Putamen (tissue), 1 donor: ENCODE measurements at places on chromosomes 6 and 20.

GRCh38 chr6:39572661-39573340 lies 152.4 kb downstream of the KIF6 start:
- DNase-seq: no peak

DNA sequence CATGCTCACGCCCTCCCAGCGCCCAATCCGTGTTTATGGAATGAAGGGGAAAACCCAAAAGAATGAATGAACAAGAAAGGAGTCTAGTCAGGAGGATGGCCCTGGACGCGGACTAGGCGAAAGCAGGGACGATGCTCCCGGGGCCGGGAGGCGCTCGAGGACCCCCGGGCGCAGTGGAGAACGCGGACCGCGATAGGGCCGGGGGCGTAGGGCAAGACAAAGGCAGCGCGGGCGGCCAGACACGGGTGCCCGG lies 758 bp downstream of the GCLC start:
- DNase-seq: no peak

GRCh38 chr20:58851221-58851968 lies 693 bp upstream of the GNAS-AS1 start:
- DNase-seq: no peak

GRCh38 chr20:48212806-48213509 lies 427.7 kb upstream of the SULF2 start:
- DNase-seq: no peak

GRCh38 chr6:81763051-81763450 lies 10.6 kb upstream of the TENT5A start:
- DNase-seq: no peak

DNA sequence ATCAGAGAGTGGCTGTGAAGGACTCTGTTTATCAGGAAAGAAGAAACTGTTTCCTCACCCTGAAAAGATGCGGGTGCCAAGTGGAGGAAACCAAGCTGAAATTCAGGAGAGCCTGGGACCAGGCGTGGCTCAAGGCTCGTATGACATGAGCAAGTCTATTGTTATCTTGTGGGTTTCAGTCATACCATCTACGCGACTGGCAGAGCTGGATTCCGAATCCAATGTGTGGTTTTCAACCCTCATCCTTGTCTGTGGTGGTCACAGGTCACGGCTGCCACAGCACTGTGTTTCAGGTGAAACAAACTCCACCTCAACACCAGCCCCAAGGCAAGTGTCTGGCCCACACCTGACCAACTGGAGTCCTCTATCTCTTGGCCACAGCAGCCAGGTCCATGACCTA lies 9.1 kb downstream of the MC3R start:
- no peak for DNase-seq

- no peak for DNase-seq
Measured at GRCh38 chr6:33818293-33818692, 14.5 kb upstream of the MLN start.

DNA sequence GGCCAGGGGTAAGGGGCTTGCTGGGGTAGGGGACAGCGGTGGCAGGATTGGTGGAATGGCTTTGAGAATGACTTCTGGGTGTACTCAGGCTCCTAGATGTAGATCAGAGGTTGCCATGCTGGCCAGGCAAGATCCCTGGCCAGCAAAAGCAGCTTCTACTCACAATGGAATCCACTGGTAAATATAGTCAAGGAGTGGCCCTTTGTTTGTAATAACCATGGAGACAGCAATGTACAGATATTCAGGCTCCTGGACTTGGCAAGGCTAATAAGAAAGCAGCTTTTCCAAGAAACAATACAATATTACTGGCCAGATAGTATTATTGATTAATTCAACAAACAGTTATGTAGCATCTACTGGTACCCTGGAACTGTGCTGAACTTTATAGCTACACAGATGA lies 37.9 kb downstream of the CDH26 start:
- no peak for DNase-seq

DNA sequence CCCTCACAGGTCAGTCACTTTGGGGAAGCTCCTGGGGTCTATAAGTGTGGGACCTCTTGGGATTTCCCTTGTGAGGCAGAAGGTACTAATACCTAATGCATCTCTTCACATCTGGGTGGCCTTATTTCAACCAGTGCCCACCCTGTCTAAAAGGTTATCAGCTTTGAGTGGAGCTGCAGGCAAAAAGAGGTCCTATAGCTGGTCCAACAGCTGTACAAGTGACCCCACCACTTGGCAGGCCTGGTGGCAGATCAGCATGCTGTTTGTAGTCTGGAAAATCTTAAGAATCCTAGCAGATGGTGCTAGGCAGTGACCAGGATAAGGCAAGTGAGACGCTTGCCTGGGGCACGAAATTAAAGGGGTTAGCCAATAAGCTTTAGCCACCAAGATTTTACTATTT lies 51.6 kb upstream of the GTSF1L start:
- no peak for DNase-seq

GRCh38 chr20:25389858-25390537 lies 637 bp downstream of the ABHD12 start:
- DNase-seq: no peak

- no peak for DNase-seq
Measured at GRCh38 chr6:36095497-36096391, 34.6 kb upstream of the MAPK13 start.

DNA sequence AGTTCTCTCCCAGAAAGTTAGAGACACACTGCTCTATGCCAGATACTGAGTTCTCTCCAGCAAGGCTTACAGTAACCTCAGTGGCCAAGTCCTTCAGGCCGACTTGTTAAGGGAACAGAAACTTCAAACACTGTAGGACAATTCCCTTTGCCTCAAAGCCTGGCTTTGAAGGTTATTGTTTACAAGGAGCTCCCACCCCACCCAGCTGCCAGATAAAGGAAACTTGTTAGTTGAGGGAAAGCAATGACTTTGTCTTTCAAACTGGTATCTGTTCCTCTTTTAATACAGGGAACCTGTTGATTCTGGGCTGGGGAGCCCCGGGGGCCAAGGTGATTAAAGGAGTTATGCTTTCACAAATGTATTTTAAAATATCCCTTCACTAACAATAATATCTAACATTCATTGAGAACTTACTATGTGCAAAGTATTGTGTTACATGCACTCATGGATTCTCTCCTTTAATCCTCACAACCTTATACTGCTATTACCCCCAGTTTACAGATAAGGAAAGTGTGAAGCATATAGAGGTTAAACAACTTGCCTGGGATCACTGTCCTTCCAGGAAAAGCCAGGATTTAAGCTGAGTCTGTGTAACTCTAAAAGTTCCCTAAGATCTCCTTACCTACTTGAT lies 27.6 kb upstream of the CDKN1A start:
- no peak for DNase-seq

- no peak for DNase-seq
Measured at GRCh38 chr6:122081921-122082320, 317.5 kb upstream of the HSF2 start.

- no peak for DNase-seq
Measured at GRCh38 chr6:76790881-76791280, 672.4 kb downstream of the HTR1B start.

GRCh38 chr20:33569802-33570391 lies 80.0 kb downstream of the CBFA2T2 start:
- no peak for DNase-seq

DNA sequence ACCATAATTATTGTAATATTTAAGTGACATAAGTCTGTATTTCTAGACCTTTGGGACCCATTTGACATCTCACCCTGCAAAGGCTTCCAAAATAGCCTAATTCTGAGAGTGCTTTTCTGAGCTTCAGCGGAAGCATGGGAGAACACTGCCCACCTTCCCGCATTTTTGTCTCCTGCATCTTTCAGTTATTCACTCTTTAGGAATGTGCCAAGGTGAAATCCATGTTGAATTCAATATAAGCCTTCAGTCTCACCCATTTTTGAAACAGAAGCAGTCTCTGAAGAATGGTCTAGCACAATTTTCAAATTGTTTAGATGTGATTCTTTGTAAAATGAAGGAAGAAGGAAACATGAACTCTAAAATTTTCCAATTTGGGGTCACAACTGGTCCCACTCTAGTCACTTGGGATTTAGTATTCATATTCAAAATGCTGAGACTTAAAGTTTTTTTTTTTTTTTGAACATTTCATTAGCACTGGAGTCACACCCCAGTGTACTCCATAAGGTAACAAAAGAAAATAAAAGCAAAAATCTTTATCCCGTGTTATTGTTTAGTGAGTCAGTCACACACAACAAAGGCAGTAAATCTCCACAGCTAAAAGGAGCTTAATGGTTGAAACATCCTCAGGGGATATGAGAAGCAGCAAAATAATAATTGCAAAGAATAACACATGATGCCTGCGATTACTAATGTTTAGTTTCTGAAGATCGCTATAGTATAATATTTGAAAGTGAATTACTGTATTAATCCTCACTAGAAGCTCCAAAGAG lies 479.9 kb upstream of the BTBD3 start:
- DNase-seq: no peak

- DNase-seq: peak; percentile 23
Measured at GRCh38 chr6:136989571-136990241, 55.1 kb downstream of the IL20RA start.

DNA sequence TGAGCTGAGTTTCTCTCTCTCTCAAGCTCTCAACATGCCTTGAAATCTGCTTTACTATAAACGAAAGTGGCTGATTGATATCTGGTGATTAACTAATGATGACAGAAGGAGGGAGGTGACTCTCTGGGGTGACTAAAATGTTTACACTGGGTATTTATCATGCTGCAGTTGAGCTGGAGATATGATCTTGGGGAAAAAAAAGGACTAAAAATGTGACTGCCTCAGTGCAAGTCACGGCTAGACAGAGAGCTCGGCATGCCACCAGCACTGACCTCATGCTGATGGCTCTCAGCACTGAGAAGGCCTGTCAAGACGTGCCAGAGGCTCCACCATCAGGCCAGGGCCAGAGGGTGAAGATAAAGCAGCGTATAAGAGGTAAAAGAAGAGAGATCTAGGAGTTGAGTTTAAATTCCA lies 103.1 kb upstream of the SPACA1 start:
- DNase-seq: peak; percentile 14

GRCh38 chr6:135412761-135413160 lies 84.8 kb downstream of the AHI1 start:
- DNase-seq: no peak

- DNase-seq: no peak
Measured at GRCh38 chr20:63142933-63143332, 73.0 kb downstream of the YTHDF1 start.

DNA sequence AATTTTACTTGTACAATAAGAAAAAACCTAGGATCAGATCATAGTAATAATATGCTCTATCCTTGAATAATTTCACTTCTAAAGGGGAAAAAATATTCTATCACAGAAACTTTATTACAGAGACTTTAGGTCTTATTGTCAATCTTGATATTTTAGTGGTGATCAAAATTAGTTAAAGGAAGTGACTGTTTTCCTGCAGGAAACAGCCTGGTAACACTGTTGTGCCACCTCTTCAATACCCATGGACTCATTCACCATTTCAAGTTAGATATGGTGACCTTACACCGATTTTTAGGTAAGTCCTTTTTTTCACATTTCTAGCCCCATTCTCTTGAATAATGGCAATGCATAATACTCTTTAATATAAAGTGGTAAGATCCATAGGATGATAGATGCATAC lies 99.2 kb downstream of the MTFR2 start:
- no peak for DNase-seq

- DNase-seq: no peak
Measured at GRCh38 chr6:20875369-20875963, 341.2 kb downstream of the CDKAL1 start.

DNA sequence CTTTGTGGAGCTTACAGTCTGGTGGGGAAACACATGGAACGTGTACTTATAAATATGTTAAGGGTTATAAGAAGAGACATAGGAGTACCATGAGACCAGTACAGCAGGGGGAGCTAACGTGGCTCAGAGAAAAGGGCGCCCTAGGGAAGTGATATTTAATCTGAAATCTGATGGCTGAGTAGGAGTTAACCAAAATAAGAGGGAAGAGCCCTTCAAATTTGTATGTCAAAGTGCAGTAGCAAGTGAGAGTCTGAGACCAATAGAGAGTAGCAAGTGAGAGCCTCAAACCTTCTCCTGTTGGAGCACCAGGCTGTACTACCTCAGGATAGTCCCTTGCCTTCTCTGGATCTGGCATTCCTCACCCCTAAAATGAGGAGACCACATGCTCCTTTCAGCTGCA lies 6.1 kb upstream of the PKIG start:
- no peak for DNase-seq

DNA sequence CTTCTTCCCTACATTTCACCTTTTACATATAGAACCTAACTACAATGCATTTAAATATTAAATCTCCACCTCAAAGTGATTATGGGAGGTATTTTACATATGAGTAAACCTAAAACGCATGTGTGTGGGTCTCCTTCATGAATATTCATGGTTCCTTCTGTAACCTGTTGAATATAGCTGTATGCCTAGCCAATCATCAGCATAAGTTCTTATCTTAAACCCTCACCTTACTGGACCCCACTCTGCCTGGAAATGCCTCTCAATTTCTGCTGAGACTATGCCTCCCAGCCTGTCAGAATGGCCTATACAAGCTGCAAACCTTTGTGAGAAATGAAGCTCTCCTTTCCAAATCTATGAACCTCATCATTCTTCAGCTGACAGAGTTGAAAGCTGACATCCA lies 21.3 kb downstream of the CEP85L start:
- DNase-seq: no peak

GRCh38 chr20:49563015-49563980 lies 4.6 kb downstream of the PTGIS start:
- no peak for DNase-seq

- no peak for DNase-seq
Measured at GRCh38 chr6:109484122-109484521, 1.1 kb upstream of the ZBTB24 start.

- DNase-seq: peak; percentile 33
Measured at GRCh38 chr6:141326426-141326825, 806.3 kb upstream of the GJE1 start.
